DND-41 (cell line): ENCODE measurements at places on chromosomes 11 and 22.

DNA sequence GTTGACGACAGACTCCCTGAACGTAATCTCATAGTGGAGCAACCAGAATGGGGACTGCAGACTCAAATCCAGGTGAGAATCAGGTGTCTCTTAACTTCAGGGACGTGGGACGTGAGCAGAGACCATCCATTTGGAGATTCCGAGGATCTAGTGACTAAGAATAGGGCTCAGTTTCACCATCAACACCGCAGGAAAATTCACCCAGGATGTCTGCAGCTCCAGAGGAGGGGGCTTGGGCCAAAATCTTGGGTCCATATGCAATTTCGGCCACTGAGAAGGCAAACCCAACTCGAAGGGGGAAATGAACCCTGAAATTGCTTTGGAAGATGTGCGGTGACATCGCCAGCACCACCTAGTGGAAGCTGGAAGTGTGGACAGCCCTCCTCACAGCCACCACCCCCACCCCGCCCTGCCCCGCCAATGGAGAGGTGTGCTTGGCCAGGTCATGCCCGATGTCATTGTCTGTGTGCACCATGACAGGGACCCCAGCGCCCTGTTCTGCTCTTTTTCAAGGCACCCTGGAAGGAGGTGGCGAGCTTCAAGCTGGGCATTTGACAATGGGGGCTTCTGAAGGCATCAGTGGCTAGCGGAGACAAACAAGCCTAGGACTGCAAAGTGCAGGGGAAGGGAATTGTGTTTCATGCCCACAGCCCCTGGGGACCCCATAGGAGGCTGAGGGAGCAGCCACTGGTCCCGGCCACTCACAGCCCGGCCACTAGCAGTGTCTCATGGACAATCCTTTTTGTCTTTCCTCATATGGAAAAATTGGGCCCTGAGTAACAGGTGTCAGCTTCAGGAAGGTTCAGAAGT lies 24.8 kb downstream of the APOL1 start:
- H3K27ac ChIP-seq = no peak overlapping the region
- DNase-seq = peak; percentile 69
- H3K36me3 ChIP-seq = peaks cover 21% of the 10 kb centered on the region
- H3K4me1 ChIP-seq = peaks cover 5% of the 10 kb centered on the region; the same call in 1 of the 2 replicates
- no peaks in the 10 kb centered on the region for H3K27me3 ChIP-seq
- H3K4me3 ChIP-seq = no peak overlapping the region

- DNase-seq = no peak
- no peaks in the 10 kb centered on the region for H3K27me3 ChIP-seq
- no peaks in the 10 kb centered on the region for H3K4me1 ChIP-seq
- peaks cover 3% of the 10 kb centered on the region; the same call in 1 of the 2 replicates for H3K36me3 ChIP-seq
- H3K27ac ChIP-seq = no peak overlapping the region
- no peak overlapping the region for H3K4me3 ChIP-seq
These were observed 44.9 kb downstream of the ATG16L2 start for GRCh38 chr11:72859126-72859525.

DNA sequence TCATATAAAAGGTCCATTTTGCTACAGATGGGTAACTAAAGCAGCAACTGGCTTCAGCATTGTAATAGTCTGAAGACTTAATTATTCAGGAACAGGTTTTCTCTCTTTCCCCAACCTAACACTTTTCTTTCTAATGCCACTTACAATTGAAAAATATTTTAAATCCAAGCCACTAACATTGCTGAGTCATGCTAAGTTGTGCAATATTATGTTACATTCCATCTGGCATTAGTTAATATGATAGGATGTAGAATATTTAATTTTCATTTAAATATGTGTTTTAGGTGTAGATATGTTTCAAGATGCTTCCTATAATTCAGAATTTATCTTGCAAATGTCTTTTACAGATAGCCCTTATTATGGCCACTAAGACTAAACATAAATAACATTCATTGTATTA lies 98.6 kb downstream of the KIF18A start:
- H3K4me1 ChIP-seq = no peaks in the 10 kb centered on the region
- no peaks in the 10 kb centered on the region for H3K36me3 ChIP-seq
- H3K27ac ChIP-seq = no peak overlapping the region
- no peak overlapping the region for H3K4me3 ChIP-seq

- no peak overlapping the region for H3K4me3 ChIP-seq
- H3K36me3 ChIP-seq = no peaks in the 10 kb centered on the region
- H3K27ac ChIP-seq = no peak overlapping the region
- peak; percentile 63 for DNase-seq
These were observed 6.3 kb upstream of the KCNJ5 start for GRCh38 chr11:128884703-128885338.

DNA sequence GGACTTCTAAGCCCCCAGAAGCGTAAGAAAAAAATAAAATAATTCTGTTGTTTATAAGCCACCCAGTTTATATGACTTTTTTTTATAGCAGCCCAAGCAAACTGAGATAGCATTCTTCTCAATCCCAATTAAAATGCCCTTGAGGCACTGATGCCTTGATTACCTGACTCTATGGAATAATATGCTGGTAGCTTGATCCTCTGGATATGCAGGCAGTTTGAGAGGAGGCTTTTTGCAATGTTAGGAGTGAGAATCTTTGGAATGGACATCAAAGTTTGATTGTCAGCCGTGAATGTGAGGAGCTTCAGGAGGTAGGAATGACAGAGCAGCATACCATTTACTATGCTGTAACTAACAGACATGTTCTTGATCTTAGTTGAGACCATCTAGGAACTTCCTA lies 275.6 kb downstream of the AASDHPPT start:
- DNase-seq = no peak
- no peak overlapping the region for H3K4me3 ChIP-seq
- H3K36me3 ChIP-seq = no peaks in the 10 kb centered on the region
- no peak overlapping the region for H3K27ac ChIP-seq

DNA sequence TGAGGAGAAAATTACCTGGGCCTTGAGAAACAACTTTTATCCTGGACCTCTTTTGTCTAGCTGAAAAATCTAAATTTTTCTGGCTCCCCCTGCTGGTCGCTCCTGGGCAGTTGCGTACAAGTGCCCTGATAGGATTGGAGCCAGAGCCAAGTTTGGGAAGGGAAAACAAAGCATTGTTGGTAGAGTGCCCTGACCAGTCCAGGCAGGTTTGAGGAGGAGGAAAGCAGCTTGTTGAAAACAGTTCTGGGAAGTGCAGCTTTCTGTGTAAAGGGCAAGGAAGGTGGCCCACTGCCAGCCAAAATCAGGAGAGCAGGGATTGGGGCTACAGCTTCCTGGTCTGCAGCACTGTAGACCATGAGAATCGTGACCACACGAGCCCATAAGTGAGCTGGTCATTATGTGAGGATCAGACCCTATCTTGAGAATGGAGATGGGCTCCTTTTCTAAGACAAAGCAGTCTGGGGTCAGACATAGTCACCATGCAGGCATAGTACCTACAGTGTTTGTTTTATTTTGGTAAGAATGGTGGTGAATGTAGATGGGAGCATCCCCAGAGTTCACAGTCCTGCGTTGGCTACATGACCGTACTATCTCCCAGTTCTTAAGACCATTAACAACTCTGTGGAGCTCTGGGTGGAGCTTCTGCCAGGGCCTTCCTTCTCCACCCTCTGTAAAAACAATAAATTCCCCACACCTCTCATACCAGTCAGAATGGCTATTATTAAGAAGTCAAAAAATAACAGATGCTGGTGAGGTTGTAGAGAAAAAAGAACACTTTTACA lies 21.3 kb upstream of the PIK3IP1 start:
- peak; percentile 63 for DNase-seq
- no peak overlapping the region for H3K27ac ChIP-seq
- H3K4me1 ChIP-seq = no peaks in the 10 kb centered on the region
- no peak overlapping the region for H3K4me3 ChIP-seq
- no peaks in the 10 kb centered on the region for H3K36me3 ChIP-seq
- H3K27me3 ChIP-seq = no peaks in the 10 kb centered on the region

- no peak for DNase-seq
- H3K36me3 ChIP-seq = no peaks in the 10 kb centered on the region
- no peaks in the 10 kb centered on the region for H3K4me1 ChIP-seq
- no peak overlapping the region for H3K27ac ChIP-seq
- H3K4me3 ChIP-seq = no peak overlapping the region
These were observed 485.0 kb upstream of the KIRREL3 start for GRCh38 chr11:127485541-127485940.

DNA sequence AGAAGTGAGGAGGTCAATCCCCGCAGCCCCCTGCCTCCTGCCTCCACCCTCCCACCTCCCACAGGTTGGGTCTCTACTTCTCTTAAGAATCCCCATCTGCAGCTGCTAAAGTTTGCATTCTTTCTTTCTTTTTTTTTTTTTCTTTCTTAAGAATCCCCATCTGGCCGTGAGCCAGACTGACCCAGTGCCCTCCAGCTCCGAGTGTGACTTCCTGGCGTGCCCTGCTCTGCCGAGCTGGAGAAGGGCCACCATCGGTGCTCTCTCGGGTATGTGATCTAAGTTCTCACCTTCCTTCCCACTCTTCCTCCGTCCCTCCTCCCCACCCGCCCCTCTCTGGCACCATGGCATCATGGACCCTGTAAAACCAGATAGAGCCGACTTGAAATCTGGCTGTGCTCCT lies 66.7 kb upstream of the LMO1 start:
- H3K27ac ChIP-seq = no peak overlapping the region
- DNase-seq = no peak
- H3K27me3 ChIP-seq = no peaks in the 10 kb centered on the region
- H3K4me1 ChIP-seq = no peaks in the 10 kb centered on the region
- no peak overlapping the region for H3K4me3 ChIP-seq
- H3K36me3 ChIP-seq = no peaks in the 10 kb centered on the region

DNA sequence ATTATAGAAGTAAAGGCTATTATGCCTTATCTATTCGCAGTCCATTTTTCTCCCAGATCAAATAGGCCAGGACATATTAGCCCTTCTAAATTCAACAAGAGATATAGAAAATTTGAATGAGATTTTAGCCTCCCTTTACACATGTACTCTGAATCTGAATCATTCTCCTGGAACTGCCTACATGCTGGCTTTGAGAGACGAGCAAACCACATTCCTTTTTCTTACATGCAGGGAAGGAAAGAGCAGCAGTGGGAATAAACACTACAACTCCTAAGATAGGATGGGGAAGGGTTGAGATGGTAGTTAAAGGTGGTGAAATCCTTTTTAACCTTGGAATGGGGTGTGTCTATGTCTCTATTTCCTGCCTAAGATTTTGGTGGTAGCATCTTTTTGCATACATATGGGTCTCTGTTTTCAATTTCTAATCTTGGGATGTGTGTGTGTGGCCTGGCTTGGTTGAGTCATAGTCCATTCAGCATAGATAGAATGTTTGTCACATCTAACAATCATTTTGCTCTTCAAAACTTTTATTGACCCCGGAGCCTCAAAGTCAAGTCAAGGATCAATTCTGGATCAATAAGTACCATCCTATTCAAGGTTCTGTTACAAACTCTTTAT lies 11.1 kb upstream of the OOSP2 start:
- H3K36me3 ChIP-seq = no peaks in the 10 kb centered on the region
- DNase-seq = no peak
- H3K27me3 ChIP-seq = no peaks in the 10 kb centered on the region
- no peak overlapping the region for H3K4me3 ChIP-seq
